T-helper 1 cell (primary cell): ENCODE measurements at places on chromosomes 7 and 10.

GRCh38 chr7:151511946-151512345 is 7.7 kb downstream of the RHEB start:
- DNase-seq: no peak

DNA sequence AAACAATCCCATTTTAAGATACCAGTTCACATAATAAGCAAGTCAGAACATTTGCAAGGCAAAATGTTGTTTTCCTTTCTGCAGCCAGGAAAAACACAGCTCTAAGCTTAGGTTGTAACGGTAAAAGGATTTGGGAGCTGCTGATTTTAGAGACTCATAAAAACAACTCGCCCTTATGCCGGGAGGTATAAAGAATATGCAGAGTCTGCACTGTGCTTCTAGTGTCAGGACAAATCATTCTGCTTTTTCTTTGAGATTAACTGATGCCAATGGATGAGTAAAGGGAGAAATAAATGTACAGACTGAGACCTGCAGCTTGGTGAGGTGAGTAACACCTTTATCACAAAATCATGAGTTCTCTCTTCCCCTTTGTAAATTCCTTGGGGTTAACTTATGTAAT is 2.0 kb upstream of the SFR1 start:
- DNase-seq: no peak

DNA sequence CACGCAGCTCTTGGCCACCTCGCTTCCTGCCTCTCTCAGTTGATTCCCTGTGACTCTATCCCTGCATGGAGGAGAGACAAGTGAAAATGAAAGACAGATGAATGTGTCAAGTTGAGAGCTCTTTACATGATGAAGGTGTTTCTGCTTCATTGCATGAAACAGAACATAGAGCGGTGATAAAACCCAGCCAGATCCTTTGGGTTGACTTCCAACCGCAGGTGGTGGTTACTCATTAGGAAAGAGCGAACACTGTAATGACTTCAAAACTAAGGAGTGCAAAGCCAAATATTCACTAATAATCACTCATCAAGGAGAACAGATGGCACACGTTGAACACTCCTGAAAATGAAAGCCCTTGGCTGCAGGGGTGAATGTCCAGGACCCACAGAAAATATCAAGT is 31.8 kb upstream of the WDR11 start:
- no peak for DNase-seq

DNA sequence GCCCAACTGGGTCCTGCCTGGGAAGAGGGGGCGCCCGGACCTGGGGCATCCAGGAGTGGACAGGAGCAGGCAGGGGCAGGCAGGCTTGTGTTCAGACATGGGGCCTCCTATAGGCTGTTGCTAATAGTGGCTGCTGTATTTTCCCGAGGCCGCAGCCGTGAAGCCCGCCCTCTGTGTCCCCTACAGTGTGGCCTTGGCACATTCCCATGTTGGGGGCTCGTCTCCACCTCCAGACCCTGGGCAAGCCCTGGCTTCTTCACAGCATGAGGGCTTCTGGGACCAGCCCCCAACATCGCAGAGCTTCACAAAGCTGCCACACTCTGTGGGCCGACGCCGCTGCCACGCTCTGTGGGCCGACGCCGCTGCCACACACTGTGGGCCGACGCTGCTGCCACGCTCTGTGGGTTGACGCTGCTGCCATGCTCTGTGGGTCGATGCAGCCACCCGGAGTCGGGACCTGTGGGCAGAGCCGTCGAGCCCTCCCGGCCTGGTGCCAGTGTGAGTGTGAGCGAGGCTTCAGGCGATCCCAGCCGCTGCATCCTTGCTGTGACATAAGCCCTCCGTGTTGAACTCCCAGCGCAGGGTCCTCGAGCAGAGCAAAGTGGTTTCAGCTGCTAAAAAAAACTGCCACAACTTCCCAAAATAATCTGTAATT is 109.0 kb downstream of the INPP5A start:
- peak; percentile 8 for DNase-seq

DNA sequence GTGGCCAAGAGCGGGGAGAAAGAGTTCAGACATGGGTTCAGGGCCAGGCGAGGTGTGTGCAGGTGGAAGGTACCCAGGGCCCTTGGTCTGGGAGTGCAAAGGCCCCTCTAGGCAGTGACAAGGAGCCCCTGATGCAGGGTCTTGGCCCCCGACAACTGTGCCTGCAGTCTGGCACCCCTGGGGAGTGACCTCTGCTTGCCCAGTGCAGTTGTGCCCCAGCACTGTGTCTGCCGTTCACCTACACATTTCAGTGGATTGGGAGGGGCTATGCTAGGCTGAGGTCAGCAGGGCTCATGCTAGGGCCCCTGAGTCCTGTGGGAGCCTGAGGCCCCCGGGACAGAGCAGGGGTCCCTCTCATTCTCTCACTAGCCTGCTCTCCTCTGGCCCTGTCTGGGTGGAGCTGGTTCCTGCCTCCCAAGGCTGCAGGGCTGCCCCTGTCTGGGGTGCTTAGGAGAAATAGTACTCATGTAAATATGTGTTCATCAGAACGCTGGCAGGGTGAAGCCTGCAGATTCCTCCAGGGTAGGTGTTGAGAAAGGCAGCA is 550.4 kb downstream of the TCERG1L start:
- DNase-seq: no peak

GRCh38 chr7:121079425-121080169 is 91.1 kb downstream of the CPED1 start:
- DNase-seq: no peak

- DNase-seq: peak; percentile 1
Observed at GRCh38 chr10:132138133-132138532, 48.6 kb upstream of the DPYSL4 start.

- no peak for DNase-seq
Observed at GRCh38 chr7:77995717-77996116, 197.1 kb downstream of the PHTF2 start.

DNA sequence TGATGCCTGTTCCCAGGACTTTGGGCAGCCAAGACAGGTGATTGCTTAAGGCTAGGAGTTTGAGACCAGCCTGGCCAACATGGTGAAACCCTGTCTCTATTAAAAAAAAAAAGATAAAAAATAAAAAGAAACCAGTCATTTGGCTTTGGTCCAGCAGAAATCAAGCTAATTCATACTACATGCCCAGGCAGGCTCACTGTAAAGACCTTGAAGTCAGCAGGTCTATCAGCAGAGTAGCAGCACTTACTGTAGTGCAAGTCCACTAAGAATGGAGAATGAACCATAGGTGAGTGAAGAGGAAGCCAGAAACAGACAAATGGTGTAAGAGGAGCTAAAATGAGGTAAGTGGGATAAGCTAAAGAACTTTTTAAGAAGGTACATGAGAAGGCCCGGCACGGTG is 24.7 kb downstream of the PSPH start:
- DNase-seq: no peak

- no peak for DNase-seq
Observed at GRCh38 chr7:35761871-35762677, 38.8 kb upstream of the SEPTIN7 start.

DNA sequence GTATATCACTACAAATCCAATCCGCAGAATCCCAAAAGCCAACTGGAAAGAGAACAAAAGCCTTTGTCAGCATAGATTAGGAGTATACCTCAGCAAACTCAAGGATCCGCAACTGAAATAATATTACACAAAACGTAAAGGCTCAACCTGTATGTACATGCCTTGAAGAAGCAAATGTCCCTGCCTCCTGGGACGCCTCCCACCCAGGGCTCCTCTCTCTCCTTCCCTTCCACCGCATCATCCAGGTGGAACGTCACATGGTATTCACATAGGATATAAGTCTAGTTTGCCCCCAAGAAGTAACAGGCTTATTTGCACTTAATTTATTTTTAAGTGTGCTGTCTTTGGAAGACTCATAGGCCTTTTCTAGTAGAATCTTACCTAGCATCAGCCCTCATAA is 13.4 kb downstream of the SLC26A3 start:
- DNase-seq: no peak

DNA sequence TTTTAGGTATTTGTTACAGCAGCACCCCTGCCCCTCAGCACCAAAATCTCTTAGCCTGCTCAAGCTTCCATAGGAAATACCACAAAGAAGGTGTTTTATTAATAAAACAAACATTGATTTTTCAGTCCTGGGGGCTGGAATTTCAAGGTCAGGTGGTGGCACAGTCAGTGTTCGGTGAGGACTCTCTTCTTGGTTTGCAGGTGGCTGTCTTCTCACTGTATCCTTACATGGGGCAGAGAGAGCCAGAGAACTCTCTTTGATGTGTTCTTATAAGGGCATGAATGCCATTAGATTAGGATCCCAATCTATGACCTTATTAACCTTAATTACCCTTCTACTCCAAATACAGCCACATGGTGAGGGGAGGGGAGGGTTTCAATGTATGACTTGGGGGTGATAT is 112.3 kb upstream of the PFKP start:
- no peak for DNase-seq

DNA sequence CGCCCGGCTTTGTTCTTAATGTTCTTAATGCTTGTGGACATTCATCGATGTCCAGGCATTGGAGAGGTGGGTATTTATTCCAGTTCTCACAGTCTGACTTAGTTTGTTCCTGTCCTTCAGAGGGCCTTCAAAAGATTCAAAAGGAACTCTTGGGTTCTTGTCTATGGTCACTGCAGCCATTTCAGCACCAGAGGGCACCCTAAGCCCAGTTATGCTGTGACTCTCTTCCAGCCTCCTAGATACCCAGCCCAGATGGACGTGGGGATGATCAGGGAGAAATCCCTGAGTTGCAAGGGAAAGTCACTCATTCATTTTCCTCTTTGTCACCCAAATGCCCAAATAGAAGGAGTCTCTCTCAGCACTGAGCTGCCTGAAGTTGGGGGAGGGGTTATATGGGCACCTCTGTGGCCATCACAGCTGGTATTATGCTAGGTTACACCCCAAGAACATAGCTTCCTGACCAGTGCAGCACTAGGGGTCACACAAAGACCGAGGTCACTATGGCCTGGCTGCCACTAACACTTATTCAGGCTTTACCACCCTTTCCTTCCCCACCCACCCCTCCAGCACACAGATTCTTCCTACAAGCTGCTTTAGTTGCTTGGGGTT is 26.5 kb upstream of the CCDC126 start:
- DNase-seq: peak; percentile 58

GRCh38 chr7:105209870-105210269 is 178.9 kb downstream of the SRPK2 start:
- DNase-seq: no peak

DNA sequence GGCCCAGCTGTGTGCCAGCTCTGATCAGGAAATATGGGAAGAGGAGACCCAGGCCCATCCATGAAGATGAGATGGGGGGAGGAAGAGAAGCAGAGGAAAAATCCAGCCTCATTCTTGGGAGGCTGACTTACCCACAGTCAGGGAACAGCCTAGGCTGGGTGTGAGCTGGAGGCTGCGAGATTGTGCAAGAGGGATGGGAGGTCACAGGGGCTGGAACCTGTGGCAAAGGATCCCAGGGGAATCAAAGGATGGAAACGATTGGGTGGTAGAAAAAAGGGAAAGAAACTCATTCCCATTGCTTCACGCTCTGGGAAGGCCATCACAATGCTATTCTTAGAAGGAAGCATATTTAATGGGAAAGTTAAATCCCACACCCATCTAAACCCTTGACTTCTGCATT is 26.7 kb upstream of the CRHR2 start:
- no peak for DNase-seq

DNA sequence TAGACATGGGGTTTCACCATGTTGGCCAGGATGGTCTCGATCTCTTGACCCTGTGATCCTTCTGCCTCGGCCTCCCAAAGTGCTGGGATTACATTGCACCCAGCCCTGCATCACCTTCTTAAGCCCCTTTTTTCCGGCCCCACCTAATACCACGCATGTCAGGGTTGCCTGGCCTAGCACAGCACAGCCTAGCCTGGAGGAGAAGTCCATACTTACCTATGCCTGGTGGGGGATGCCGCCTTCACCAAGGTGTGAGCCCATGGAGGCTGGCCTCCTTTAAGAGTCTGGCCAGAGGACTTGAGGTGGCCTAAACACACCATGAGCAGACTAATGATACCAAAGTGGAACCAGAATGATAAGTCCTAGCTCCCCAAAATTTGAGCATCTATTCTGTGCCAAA is 22.0 kb upstream of the CUX1 start:
- DNase-seq: no peak

DNA sequence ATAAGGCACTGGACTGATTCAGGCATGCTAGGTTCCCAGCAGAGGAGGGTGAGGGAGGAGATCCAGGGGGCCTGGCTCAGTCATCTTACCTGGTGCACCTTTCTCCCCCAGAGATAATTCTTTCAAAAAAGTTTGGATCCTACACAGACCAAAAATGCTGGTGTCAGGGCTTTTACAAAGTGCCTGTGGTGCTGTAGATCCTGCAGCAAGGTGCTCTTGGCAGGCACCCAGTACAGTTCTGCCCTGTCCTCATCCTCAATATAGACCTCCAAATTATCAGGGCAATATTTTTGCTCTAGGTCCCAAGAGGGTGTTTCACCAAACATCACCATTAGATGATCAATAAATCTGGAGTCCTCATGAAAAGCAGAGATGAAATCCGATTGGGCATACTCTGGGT is 78.5 kb upstream of the IGFBP3 start:
- DNase-seq: no peak

DNA sequence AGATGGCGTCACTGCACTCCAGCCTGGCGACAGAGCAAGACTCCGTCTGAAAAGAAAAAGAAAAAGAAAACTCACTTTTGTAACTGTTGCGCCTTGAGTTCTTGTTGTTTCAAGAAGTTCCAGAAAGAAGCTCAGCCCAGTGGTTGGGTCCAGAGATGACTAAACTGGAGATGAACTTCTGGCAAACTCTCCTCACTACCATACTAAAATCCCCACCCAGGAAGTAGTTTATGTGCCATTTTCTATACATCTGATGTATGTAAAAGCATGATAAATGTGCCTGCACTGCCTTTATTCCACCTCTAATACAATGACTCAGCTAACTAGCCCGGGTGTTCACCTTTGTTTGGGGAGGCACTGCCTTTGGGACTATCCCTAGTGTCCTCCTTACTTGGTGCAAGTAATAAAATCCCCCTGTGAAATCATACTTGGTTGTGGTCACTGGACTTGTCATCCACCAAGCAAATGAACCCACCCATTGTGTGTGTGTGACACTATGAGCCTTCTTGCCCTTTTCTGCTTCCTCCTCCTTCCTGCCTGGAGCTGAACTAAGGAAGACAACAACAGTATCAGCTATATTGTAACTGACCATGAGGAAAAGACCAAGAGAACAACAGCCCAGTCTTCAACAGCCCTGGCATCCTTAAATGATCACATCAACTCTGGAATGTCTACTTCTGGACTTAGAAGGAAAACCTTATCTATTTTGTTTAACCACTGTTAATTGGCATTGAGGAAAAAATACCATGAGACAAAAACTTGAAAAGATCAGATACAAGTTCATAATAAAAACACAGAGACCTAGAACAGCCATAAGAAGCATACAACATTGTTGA is 33.6 kb downstream of the JMJD1C start:
- DNase-seq: no peak

- no peak for DNase-seq
Observed at GRCh38 chr7:10355816-10356215, 617.9 kb upstream of the PHF14 start.

DNA sequence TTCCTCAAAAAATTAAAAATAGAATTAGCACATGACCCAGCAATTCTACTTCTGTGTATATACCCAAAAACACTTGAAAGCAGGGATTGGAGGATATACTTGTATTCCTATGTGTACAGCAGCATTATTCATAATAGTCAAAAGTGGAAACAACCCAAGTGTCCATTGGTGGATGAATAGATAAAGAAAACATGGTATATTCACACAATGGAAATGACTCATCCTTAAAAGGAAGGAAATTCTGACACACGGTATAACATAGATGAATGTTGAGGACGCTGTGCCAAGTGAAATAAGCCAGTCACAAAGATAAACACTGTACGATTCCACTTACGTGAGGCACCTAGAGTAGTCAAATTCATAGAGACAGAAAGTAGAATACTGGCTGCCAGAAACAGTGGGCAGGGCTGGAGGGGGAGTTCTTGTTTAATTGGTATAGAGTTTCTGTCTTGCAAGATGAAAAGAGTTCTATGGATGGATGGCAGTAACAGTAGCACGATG is 26.6 kb upstream of the KAT6B start:
- no peak for DNase-seq
